Sigmoid colon (tissue), 7 donors: ENCODE measurements at places on chromosomes 2 and 18. TPM values are rescaled to one million over a fixed set of nuclear protein-coding genes. Genes with fewer than 3 reads are reported as not detected.

Gene FAM237A
- not detected for polyA plus RNA-seq

Gene LOXL3
- 0.60 TPM for polyA plus RNA-seq

Gene UNC80
- not detected for polyA plus RNA-seq

DNA sequence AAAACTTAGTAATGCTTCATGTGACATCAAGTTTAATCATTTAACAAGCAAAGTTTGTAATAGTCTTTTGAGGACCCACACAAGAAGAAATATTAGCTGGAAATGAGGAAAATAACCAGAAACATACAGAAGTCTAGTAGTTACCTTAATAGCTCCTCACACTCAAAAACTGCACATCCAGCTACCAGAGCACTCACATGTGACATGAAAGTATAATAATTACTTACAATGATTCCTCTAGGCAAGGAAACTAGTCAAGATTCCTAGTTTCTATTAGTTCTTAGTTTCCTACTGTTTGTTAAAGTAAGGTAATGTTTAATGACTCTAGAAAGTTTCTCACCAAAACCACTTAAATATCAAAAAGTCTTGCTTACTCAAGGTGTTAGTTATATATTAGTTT is 335.8 kb downstream of the RAD51AP2 start:
- no peaks in the 10 kb centered on the region for H3K4me1 ChIP-seq
- H3K27ac ChIP-seq, result no peak overlapping the region
- no peaks in the 10 kb centered on the region for H3K27me3 ChIP-seq

GRCh38 chr2:185108588-185108987 is 510.3 kb downstream of the ZNF804A start:
- H3K4me3 ChIP-seq, result no peak overlapping the region
- no peak for DNase-seq
- H3K27ac ChIP-seq, result no peak overlapping the region
- no peaks in the 10 kb centered on the region for H3K27me3 ChIP-seq

DNA sequence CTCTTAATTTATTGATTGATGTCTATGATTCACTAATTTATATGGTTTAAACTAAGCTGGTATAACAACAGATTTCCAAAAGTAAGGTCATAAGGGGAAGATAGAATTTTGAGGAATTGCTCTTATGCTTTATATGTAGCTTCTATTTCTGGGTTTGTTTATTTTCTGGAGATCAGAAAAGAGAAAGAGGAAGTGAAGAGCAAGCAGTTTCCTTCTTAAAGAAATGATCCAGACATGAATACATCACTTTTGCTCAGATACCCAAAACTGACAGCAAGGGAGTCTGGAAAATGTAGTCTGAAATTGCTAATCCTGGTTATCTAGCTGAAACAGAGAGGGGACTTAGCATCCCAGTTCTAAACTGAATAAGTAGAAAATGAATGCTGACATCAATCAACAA is 912.5 kb upstream of the CRIM1 start:
- no peaks in the 10 kb centered on the region for H3K36me3 ChIP-seq
- H3K27me3 ChIP-seq, result no peaks in the 10 kb centered on the region
- H3K4me3 ChIP-seq, result no peak overlapping the region
- no peak overlapping the region for H3K27ac ChIP-seq
- DNase-seq, result no peak

- no peak for DNase-seq
- H3K4me3 ChIP-seq, result no peak overlapping the region
- H3K27ac ChIP-seq, result no peak overlapping the region
- no peaks in the 10 kb centered on the region for H3K27me3 ChIP-seq
- no peaks in the 10 kb centered on the region for H3K4me1 ChIP-seq
- no peaks in the 10 kb centered on the region for H3K36me3 ChIP-seq
Observed at GRCh38 chr18:58848685-58849084, 16.0 kb upstream of the ZNF532 start.

DNA sequence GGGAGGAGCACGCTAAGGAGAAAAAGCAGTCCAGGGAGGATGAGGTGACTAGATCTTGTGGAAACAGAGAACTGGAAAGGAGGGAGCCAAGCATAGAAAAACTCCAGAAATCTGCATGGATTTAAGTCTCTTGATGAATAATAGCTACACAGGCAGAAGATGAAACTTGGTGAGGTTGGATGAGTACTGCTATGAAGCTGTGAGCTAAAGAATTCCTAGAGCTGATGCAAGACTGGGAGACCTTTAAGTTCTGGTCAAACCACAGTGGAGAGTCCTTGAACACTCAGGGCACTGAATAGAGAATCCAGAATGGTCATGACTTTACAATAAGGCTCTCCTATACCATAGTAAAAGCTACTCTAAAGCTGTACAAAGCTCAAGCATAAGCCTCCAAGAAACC is 18.4 kb upstream of the PIEZO2 start:
- no peak overlapping the region for H3K27ac ChIP-seq
- no peak overlapping the region for H3K4me3 ChIP-seq
- no peaks in the 10 kb centered on the region for H3K4me1 ChIP-seq
- no peak for DNase-seq
